ENCODE measurements at places on chromosomes 3 and 15.

DNA sequence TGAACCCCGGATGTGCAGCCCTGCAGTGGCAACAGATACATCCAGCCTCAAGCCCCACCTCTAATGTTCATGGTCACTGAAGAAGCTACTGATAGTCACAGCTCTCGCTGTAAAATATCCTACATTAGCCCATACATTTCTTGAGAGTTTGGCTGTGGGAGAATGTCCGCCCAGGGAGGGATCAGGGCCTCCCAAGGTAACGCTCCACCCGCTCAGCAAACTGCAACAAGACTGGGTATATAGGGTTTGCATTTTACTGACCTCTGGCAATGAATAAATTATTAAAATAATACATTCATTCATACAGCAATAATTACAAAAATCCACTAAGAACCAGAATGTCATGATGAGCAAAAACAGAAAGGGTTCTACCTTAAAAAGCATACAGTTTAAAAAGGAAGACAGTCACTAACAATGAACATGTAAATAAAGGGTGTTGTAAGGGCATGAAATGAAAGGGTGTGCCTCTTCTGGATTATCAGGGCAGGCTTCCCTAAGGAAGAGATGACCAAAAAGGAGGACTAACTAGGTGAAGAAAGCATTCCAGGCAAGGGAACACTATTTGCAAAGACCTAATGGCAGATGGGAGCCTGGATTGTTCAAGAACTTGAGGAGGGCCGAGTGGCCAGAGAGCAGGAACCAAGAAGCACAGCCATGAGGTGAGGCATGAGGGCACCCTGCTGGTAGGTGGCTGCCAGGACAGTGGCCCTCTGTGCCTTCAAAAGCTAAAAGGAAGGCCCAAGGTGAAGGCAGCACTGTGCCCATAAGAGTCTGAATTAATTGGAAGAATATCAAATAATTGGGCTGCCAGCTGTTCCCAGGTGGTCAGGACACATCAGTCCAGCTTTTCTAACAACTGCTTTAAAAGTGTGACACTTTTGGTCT is 28.1 kb upstream of the CTDSPL start:
- DNase-seq = no peak

DNA sequence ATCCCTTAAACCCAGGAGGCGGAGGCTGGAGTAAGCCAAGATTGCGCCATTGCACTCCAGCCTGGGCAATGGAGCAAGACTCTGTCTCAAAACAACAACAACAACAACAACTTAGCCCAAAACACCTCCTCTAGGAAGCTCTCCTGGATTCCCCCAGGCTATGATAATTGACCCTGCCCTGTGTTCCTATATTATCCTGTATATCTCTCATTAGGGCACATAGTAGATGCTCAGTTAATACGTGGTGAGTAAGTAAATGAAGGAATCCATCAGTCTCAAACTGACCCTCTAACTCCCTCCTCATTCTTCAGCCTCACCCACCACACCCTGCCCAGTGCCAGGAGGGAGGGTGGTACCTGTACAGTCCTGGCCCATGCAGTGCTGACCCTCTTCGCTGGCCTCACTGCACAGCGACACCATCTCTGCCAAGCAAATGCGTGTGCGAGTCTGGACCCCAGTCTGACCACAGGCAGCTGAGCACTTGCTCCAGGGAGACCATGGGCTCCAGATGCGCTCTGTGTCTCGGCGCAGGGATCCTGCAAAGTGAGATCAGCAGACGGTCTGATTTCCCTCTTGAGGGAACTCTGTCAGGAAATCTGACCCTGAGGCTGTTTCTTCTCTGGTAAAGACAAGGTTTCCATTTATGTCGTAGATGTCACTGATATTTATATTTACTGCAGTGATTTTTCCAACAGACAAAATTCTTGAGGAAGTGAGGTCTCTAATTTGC is 6.2 kb downstream of the CILP start:
- DNase-seq = no peak

GRCh38 chr15:100291106-100291505 is 50.7 kb downstream of the ADAMTS17 start:
- DNase-seq = no peak

GRCh38 chr3:119011528-119011927 is 23.1 kb downstream of the IGSF11 start:
- DNase-seq = no peak

DNA sequence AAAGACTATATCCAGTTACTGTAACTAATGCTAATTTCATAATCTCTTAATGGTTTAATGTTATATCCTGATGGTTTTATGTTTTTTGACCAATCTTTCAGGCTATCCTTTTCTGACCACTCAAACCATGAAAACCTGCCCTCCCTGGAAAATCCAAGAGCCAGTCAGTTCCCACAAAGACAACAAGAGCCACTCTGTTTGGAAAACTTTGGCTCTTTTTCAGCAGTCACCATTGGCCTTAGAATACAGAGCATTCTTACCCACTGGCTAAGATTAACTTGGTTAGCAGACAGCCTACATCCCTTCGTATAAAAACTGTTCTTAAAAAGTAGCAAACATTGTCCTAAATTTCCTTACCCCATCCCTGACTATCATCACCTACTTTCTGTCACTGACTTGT is 32.9 kb downstream of the ALCAM start:
- DNase-seq = no peak

DNA sequence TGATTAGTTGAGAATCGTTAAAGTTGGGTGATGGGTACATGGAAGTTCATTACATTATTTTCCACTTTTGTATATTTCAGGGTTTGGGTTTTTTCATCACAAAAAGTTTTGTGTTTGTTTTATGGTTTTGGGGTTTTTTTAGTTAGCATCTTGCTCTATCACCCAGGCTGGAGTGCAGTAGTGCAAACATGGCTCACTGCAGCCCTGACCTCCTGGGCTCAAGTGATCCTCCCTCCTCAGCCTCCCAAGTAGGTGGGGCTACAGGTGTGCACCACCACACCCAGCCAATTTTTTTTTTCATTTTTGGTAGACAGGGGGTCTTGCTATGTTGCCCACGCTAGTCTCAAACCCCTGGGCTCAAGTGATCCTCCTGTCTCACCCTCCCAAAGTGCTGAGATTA is 100.1 kb upstream of the CHD2 start:
- DNase-seq = no peak

- no peak for DNase-seq
Measured at GRCh38 chr15:53539878-53540277, 219.6 kb downstream of the WDR72 start.

GRCh38 chr15:75126864-75127580 is 74.7 kb upstream of the C15orf39 start:
- no peak for DNase-seq

- DNase-seq = no peak
Measured at GRCh38 chr15:35630532-35630931, 84.6 kb upstream of the DPH6 start.

DNA sequence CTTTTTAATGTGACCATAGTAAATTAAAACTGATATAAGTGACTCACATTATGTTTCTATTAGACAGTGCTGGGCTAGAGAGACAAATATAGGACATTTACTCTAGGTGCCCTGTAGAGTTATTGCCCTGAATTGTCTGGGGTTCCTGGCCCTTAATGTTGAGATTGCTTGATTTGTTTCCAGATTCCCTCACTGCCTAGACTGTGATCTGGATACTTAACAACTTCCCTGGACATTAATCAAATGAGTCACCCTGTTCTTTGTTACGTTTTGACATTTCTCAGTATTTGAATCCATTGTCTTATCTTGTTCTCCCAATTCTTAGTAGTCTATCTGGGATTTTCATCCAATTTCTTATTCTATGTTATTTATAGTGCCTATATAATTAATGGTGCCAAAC is 65.8 kb downstream of the DTWD1 start:
- no peak for DNase-seq

DNA sequence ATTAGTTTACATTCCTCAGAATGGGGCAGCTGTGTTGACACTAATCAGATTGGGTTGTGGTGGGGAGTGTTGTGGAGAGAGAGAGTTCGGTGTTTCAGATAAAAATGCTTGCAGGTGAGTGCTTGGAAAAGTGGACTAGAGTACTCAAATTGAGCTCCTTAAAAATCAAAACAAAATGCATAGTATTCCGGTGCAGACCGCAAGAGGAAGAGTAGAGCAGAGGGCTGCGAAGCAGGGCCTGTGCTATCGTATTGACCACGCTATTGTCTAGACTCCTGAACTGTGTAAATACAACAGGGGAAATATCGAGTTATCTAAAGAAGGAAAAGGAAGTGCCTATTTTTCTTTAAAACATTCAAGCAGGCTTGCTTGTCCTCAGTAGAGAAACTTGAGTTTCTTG is 159.5 kb downstream of the TP63 start:
- DNase-seq = no peak
